ENCODE measurements at places on chromosomes 7 and 10. TPM values are rescaled to one million over a fixed set of nuclear protein-coding genes. Genes with fewer than 3 reads are reported as not detected.
A peak's percentile ranks its signal among the peaks of the same experiment; 100 is the strongest.

MALRD1 gene
- total RNA-seq, result not detected

STAG3 gene
- 7.7 TPM for total RNA-seq

DPYSL4 gene
- total RNA-seq, result 1.8 TPM

LRRD1 gene
- not detected for total RNA-seq

TMEM229A gene
- total RNA-seq, result not detected

GRCh38 chr10:101120884-101121653 lies 10.0 kb upstream of the TLX1 start:
- no peak overlapping the region for H3K27ac ChIP-seq
- H3K27me3 ChIP-seq, result peaks cover 36% of the 10 kb centered on the region
- peak; percentile 48 for DNase-seq
- peak overlapping the region; percentile 84 for H3K4me3 ChIP-seq
- H3K36me3 ChIP-seq, result no peaks in the 10 kb centered on the region

DNA sequence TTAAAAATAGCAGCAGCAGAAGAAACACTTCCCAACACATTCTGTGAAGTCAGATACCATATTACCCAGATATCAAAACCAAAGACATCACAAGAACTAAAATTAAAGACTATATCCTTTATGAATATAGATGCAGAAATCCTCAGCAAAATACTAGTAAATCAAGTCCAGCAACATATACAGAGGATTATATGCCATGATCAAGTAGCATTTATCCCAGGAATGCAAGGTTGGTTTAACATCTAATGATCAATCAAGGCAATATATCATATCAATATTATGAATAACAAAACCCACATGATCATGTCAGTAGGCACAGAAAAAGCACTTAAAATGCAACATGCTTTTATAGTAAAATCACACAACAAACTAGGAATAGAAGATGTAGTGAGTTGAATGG lies 88.1 kb downstream of the RPS24 start:
- no peak for DNase-seq
- H3K4me3 ChIP-seq, result no peak overlapping the region
- H3K36me3 ChIP-seq, result no peaks in the 10 kb centered on the region
- H3K4me1 ChIP-seq, result no peaks in the 10 kb centered on the region
- H3K27me3 ChIP-seq, result no peaks in the 10 kb centered on the region
- no peak overlapping the region for H3K27ac ChIP-seq

GRCh38 chr10:115026056-115026745 lies 67.0 kb upstream of the ATRNL1 start:
- H3K27me3 ChIP-seq, result no peaks in the 10 kb centered on the region
- no peak overlapping the region for H3K4me3 ChIP-seq
- H3K4me1 ChIP-seq, result no peaks in the 10 kb centered on the region
- H3K36me3 ChIP-seq, result no peaks in the 10 kb centered on the region

GRCh38 chr7:25381818-25382589 lies 153.7 kb upstream of the NPVF start:
- H3K27me3 ChIP-seq, result no peaks in the 10 kb centered on the region
- no peaks in the 10 kb centered on the region for H3K4me1 ChIP-seq
- no peak overlapping the region for H3K27ac ChIP-seq
- no peak for DNase-seq
- no peak overlapping the region for H3K4me3 ChIP-seq

DNA sequence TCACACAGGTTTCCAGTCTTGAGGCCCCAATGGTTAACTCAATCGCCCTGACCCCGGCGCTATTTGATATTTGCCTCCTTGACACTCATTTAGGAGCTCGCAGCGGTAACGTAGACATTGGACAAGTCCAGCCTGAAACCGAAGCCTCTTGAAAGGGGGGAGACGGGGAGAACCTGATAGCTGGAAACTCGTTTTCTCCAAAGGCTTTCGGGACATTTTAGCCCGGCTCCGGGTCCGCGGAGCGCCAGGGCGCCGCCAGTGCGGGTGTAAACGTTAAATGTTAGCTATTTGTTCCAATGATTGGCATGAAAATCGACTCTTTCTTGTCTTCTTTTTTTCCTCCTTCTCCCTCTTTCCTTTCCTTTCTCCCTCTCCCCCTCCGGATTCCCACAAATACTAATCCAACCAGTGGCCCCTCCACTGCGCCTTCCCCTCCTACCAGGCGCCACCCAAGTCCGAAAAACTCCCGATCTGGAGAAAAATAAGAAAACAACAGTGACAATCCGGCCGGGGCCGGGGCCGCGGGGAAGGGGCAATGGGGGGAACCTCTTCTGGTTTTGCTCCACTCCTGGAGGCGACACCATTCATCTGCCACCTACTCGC lies 17.2 kb upstream of the GATA3 start:
- DNase-seq, result peak; percentile 22
- H3K36me3 ChIP-seq, result no peaks in the 10 kb centered on the region
- H3K4me1 ChIP-seq, result peaks cover 46% of the 10 kb centered on the region
- no peak overlapping the region for H3K27ac ChIP-seq

GRCh38 chr7:3239291-3239691 lies 61.8 kb upstream of the SDK1 start:
- H3K27me3 ChIP-seq, result no peaks in the 10 kb centered on the region
- no peak overlapping the region for H3K27ac ChIP-seq
- H3K36me3 ChIP-seq, result no peaks in the 10 kb centered on the region

DNA sequence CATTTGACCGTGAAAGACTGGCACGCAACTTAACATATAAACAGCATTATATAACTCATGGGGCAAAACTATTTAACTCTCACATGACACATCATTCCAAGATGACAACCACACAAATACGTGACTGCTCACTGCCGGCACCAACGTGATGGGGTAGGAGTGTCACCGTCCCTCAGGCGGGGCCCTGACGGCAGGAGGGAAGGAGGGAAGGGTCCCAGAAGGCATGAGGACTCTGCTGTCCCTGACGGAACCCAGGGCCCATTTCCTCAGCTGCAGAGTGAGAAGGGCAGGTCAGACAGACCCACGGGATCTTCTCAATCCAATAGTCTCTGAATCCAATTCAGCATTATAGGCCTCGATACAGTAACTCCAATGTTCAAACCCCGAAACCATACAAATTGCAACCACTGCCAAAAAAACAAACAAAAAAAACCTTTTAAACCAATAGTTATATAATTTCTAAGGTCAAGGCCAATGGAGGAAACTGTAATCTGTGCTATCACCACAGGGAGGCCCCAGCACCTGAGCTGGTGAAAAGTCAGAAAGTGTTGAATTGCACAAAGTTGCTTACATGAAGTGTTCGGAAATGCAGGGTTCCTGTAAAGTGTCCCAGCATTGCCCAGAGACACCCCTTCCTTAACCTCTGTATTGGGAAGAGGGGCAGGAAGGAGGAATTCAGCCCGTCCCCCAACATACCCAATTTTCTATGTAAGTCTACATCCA lies 137.4 kb downstream of the TNS3 start:
- no peaks in the 10 kb centered on the region for H3K4me1 ChIP-seq
- DNase-seq, result no peak
- H3K27me3 ChIP-seq, result no peaks in the 10 kb centered on the region
- H3K27ac ChIP-seq, result no peak overlapping the region
- H3K36me3 ChIP-seq, result no peaks in the 10 kb centered on the region
- H3K4me3 ChIP-seq, result no peak overlapping the region

- H3K36me3 ChIP-seq, result peaks cover 30% of the 10 kb centered on the region
- H3K27ac ChIP-seq, result peak overlapping the region; percentile 83
- DNase-seq, result peak; percentile 83
- H3K4me1 ChIP-seq, result peaks cover 60% of the 10 kb centered on the region
These were observed 10.8 kb downstream of the LFNG start for GRCh38 chr7:2530071-2530987.

DNA sequence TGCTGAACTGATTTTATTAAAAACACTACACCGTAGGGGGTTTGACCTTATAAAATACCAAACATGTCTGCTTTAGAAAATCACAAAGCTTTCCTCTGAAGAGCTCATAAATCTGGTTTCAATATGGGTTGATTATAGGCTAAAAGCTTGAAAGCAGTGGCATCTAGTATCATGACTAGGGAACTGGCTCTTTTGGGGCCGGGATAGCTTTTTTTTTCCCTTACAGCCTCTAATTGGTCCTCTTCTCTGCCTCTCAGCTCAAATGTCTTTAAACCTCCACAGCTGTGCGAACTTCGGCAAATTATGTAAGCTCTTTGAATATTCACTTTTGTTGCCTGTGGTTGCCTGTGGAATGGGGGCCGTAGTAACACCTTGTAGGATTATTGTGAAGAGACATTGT lies 8.4 kb downstream of the BAMBI start:
- no peaks in the 10 kb centered on the region for H3K36me3 ChIP-seq
- H3K4me3 ChIP-seq, result no peak overlapping the region
- no peak for DNase-seq

DNA sequence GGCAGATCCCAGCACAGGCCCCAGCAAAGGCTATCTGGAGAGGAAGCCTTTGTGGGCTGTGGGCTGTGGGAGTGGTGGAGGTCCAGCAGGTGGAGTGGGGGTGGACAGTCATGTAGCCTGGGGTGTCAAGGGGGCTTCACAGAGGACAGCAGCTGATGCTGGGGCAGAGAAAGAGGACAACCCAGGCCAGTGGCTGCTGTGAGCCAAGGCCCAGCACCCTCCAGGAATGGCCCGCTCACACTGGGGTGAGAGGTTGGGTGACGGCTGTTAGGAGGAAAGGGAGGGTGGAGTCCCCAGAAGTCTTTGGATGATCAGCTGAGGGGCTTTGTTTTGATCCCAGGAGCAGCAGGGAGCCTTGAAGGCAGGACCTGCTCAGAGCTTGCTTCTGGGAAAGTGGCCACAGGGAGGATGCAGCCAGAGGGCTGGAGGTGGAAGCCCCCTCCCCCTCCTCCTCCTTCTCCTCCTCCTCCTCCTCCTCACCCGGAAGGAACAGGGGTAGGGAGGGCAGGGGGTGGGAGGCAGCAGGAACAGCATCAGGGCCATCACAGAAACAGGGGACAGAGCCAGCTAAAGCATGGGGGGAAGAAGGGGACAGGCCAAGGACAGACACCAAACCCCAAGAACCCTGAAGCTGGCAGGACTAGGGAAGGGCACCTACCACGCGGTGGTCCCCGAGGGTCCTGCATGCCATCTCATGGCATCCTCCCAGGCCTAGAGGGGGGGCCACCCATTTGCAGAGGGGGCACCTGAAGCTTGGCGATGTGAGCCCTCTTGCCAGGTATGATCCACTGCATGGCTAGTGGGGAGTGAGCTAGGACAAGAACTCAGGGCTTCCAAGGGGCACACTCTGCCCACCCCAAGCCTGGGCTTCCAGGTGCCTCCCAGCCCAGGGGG lies 144.9 kb downstream of the GRID1 start:
- no peak overlapping the region for H3K27ac ChIP-seq
- no peak for DNase-seq
- no peaks in the 10 kb centered on the region for H3K36me3 ChIP-seq
- H3K4me1 ChIP-seq, result no peaks in the 10 kb centered on the region
- no peaks in the 10 kb centered on the region for H3K27me3 ChIP-seq

GRCh38 chr7:70529914-70530585 lies 601.9 kb upstream of the GALNT17 start:
- H3K36me3 ChIP-seq, result no peaks in the 10 kb centered on the region
- H3K27ac ChIP-seq, result no peak overlapping the region
- DNase-seq, result no peak
